SJSA1 (cell line): ENCODE measurements at places on chromosomes 12 and 14. TPM values are rescaled to one million over a fixed set of nuclear protein-coding genes. Genes with fewer than 3 reads are reported as not detected.

DNA sequence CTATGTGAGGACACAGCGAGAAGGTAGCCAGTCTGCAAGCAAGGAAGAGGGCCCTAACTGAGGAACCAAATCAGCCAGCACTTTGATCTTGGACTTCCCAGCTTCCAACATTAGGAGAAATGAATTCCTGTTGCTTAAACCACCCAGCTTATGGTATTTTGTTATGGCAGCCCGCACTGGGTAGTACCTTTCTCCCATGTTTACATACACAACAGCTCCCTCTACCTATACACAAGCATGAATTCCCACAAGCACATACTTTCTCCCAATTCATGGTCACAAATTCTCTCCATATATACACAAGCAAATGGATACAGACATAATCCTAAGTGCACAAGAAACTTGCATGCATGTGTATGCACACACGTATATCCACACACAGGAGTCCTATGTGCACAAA lies 7.4 kb downstream of the ITGB7 start:
- no peaks in the 10 kb centered on the region for H3K27me3 ChIP-seq
- H3K4me1 ChIP-seq = no peaks in the 10 kb centered on the region
- H3K4me3 ChIP-seq = no peak overlapping the region
- no peak for DNase-seq
- H3K36me3 ChIP-seq = no peaks in the 10 kb centered on the region
- no peak overlapping the region for H3K27ac ChIP-seq

HOXC12 gene
- 8.6 and 11.0 TPM in 2 replicates for total RNA-seq

DNA sequence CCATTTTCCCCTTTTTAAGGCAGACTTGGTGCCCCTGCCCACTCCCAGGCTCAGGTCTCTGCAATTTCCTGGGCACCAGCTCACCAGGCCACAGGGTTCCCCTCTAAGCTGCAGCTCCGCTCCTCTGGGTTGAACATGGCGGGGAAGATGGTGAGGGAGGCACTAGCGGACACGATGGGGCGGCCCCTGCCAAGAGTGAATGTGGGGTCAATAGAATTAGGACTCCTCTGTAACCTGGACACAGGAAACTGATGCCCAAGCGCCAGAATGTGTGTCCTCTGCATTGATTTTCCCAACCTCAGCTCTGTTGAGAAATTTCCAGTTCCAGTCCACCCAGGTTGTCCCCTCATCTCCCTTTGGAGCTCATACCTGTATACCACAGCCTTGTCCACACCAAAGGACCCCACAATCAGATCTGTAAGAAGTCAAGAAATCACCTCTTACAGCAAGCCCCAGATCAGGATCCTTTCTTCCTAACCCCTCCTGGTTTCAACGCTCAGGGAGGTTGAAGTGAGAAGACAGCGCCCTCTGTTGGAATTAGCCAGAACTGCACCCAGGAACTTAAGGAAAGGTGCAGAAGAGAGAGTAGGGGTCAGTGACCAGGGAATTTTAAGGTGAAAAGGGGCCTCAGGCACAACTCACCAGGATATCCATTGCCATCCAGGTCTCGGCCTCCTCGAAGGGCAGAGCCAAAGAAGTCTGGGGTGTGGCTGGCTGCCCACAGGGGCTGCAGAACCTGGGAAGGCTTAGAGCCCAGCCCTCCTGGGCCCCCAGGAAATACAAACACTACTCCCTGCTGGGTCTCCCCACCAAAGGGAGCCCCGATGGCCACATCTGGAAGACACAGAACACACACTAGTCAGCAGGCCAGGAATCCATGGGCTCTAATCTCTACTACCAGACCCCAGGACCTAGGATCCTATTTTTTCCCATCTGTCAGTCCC lies 14.7 kb downstream of the ITGA5 start:
- H3K27ac ChIP-seq = no peak overlapping the region
- H3K4me3 ChIP-seq = no peak overlapping the region
- no peaks in the 10 kb centered on the region for H3K4me1 ChIP-seq

GRCh38 chr12:102407776-102408486 lies 72.4 kb downstream of the IGF1 start:
- peaks cover 41% of the 10 kb centered on the region for H3K4me1 ChIP-seq
- H3K27ac ChIP-seq = no peak overlapping the region

DNA sequence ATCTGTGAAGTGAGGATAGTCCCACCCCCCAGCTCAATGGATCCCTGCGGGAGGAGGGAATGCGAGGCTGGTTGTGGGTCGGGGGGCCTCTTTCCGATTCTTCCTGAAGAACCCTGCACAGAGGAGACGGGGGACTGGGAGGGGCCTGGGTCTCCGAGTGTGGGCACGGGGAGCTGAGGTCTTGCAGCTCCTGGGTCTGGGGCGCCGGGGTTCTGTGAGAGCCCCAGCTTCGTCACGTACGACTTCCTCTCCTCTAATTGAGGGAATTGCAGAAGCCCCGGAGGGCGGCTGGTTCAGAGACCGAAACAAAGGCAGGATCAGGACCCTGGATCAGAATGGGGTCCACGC lies 66.6 kb downstream of the DIO3 start:
- no peaks in the 10 kb centered on the region for H3K4me1 ChIP-seq
- no peak overlapping the region for H3K27ac ChIP-seq
- 0 out of 2 replicates have a peak, but pooled peaks cover 6% of the 10 kb centered on the region for H3K27me3 ChIP-seq

DNA sequence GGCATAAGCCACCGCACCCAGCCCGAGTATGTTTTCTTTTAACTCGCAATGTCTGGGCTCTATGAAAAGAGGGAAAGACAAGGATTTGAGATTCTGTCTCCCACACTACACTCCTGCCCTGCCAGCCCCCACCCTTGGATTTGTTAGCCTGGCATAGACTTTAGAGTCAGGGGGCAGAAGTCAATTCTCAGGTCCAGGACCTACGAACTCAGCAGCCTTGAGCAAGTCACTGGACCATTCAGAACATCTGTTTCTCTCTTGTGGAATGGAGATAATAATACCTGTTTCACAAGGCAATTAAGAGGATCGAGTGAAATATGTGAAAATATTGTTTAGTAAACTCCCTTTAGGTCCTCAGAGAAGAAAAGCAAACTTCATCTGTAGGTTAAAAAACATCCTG lies 66.1 kb upstream of the FUT8 start:
- H3K36me3 ChIP-seq = no peaks in the 10 kb centered on the region
- H3K27ac ChIP-seq = no peak overlapping the region
- no peaks in the 10 kb centered on the region for H3K27me3 ChIP-seq
- DNase-seq = no peak
- no peak overlapping the region for H3K4me3 ChIP-seq

RPS29 gene
- total RNA-seq = 2,039 and 3,165 TPM in 2 replicates

- H3K4me1 ChIP-seq = no peaks in the 10 kb centered on the region
- no peak overlapping the region for H3K27ac ChIP-seq
- no peak overlapping the region for H3K4me3 ChIP-seq
- DNase-seq = no peak
- peaks cover 9% of the 10 kb centered on the region for H3K36me3 ChIP-seq
These were observed 35.1 kb downstream of the SNAPC1 start for GRCh38 chr14:61797309-61797708.

- no peak overlapping the region for H3K27ac ChIP-seq
- no peak for DNase-seq
- no peaks in the 10 kb centered on the region for H3K36me3 ChIP-seq
These were observed 103.8 kb downstream of the ARMH4 start for GRCh38 chr14:58048219-58048618.

PLEKHG7 gene
- not detected in 2 replicates for total RNA-seq

GRCh38 chr14:105883066-105884005 lies 357.0 kb downstream of the TMEM121 start:
- peak; percentile 17 for DNase-seq
- no peaks in the 10 kb centered on the region for H3K4me1 ChIP-seq
- H3K27ac ChIP-seq = no peak overlapping the region
- H3K27me3 ChIP-seq = no peaks in the 10 kb centered on the region

- no peak overlapping the region for H3K4me3 ChIP-seq
- H3K27me3 ChIP-seq = peaks cover 7% of the 10 kb centered on the region
- H3K4me1 ChIP-seq = peaks cover 29% of the 10 kb centered on the region
- no peak overlapping the region for H3K27ac ChIP-seq
- DNase-seq = peak; percentile 81
These were observed 3.0 kb downstream of the LTBP2 start for GRCh38 chr14:74608959-74609611.

GRCh38 chr12:123892180-123892559 lies 80.5 kb downstream of the CCDC92 start:
- H3K4me1 ChIP-seq = peaks cover 10% of the 10 kb centered on the region; the same call in 1 of the 2 replicates
- no peak for DNase-seq
- 0 out of 2 replicates have a peak, but pooled peaks cover under 1% of the 10 kb centered on the region for H3K27me3 ChIP-seq
- H3K36me3 ChIP-seq = no peaks in the 10 kb centered on the region

ASCL1 gene
- not detected in 2 replicates for total RNA-seq

CGRRF1 gene
- total RNA-seq = 6.5 and 17.3 TPM in 2 replicates

C12orf60 gene
- total RNA-seq = 0.53 and 1.4 TPM in 2 replicates

- no peak overlapping the region for H3K27ac ChIP-seq
- H3K36me3 ChIP-seq = no peaks in the 10 kb centered on the region
- no peaks in the 10 kb centered on the region for H3K27me3 ChIP-seq
- no peak overlapping the region for H3K4me3 ChIP-seq
- H3K4me1 ChIP-seq = no peaks in the 10 kb centered on the region
These were observed 159.4 kb upstream of the TMTC2 start for GRCh38 chr12:82527165-82527780.

GRCh38 chr12:62720661-62721330 lies 214.2 kb downstream of the PPM1H start:
- peak; percentile 19 for DNase-seq
- no peaks in the 10 kb centered on the region for H3K36me3 ChIP-seq
- peaks cover 59% of the 10 kb centered on the region for H3K4me1 ChIP-seq
- H3K27ac ChIP-seq = no peak overlapping the region
- no peak overlapping the region for H3K4me3 ChIP-seq
- H3K27me3 ChIP-seq = no peaks in the 10 kb centered on the region

TMEM229B gene
- 0.71 and 10.9 TPM in 2 replicates for total RNA-seq

DNA sequence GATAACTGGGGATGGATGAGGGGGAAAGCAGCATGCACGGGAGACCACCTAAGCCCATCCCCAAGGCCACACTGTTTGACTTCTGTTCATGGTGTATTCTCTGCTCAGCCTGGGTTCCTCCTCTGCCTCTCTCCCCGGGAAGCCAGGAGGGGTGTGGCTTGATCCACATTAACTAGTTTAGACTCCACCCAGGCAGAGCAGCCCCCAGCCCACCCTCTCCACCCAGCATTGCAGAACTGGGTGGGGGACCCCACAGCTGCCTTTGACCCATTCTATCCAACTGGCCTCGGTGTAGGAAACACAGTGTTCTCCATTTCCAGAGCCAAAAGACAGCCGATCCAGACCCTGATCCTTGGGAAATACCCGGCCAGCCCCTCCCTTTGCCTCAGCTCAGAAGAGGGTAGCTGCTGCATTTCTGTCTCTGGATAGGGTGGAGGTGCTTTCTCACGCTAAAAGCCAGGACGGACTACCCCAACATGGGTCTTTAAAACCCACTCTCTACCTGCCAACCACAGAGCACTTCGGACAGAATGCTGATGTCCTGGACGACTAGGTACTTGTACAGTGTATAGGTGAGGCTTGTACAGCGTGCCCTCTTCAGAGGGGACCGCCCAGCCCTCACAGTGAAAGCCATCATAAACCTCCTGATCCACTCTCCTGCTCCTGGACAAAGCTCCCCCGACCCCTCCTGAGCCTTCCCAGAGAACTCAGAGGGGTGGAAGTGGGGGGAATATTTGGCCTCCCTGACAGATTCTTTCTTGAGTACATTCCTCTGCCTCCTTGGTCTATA lies 9.4 kb downstream of the SPRYD3 start:
- no peaks in the 10 kb centered on the region for H3K27me3 ChIP-seq
- H3K4me1 ChIP-seq = peaks cover 43% of the 10 kb centered on the region
- H3K36me3 ChIP-seq = peaks cover 63% of the 10 kb centered on the region
- no peak overlapping the region for H3K4me3 ChIP-seq

ANO2 gene
- not detected in 2 replicates for total RNA-seq

DNA sequence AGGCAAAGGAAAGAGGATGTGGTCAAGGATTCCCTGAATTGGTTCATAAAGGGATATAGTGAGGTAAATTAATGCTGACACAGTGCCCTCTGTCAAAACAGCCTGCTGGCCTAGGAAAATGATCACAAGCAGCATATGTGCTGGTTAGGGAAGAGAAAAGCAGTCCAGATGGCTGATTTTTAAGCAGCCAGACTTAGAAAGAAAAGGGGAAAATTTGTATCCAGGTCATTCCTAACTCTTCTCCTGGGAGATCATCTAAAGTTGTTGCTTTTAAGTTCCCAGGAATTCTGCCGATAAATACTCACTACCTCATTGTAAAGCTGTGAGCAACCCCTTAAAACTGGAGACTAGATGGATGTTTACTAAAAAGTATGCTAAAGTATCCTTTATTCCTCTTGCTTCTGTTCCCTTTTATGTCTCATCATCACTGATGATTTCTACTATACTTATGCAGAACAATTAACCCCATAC lies 46.4 kb upstream of the CNOT2 start:
- H3K4me3 ChIP-seq = no peak overlapping the region
- no peaks in the 10 kb centered on the region for H3K36me3 ChIP-seq
- H3K4me1 ChIP-seq = no peaks in the 10 kb centered on the region
- no peak overlapping the region for H3K27ac ChIP-seq
- no peak for DNase-seq
- no peaks in the 10 kb centered on the region for H3K27me3 ChIP-seq

DNA sequence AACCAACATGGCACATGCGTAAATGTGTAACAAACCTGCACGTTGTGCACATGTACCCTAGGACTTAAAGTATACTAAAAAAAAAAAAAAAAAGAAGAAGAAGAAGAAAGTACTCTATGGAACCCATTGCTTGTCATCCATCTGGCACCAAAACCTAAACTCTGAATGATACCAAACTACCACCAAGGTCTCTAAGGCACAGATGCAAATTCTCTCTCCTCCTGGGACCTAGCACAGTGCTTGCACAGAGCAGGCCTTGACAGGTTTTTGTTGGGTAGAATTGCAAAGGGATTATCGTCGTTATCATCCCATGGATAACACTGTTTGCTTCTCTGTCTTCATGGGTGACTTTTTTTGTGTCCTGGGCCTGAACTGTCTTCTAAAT lies 13.2 kb upstream of the LGALS3 start:
- no peak for DNase-seq
- no peak overlapping the region for H3K4me3 ChIP-seq
- no peaks in the 10 kb centered on the region for H3K36me3 ChIP-seq

GRCh38 chr14:51285120-51285519 lies 45.1 kb downstream of the TMX1 start:
- no peak overlapping the region for H3K4me3 ChIP-seq
- no peak for DNase-seq
- H3K27me3 ChIP-seq = no peaks in the 10 kb centered on the region
- H3K27ac ChIP-seq = no peak overlapping the region
- peaks cover 11% of the 10 kb centered on the region for H3K4me1 ChIP-seq
